Jurkat, Clone E6-1 (cell line): ENCODE measurements at places on chromosomes 11 and 22.

DNA sequence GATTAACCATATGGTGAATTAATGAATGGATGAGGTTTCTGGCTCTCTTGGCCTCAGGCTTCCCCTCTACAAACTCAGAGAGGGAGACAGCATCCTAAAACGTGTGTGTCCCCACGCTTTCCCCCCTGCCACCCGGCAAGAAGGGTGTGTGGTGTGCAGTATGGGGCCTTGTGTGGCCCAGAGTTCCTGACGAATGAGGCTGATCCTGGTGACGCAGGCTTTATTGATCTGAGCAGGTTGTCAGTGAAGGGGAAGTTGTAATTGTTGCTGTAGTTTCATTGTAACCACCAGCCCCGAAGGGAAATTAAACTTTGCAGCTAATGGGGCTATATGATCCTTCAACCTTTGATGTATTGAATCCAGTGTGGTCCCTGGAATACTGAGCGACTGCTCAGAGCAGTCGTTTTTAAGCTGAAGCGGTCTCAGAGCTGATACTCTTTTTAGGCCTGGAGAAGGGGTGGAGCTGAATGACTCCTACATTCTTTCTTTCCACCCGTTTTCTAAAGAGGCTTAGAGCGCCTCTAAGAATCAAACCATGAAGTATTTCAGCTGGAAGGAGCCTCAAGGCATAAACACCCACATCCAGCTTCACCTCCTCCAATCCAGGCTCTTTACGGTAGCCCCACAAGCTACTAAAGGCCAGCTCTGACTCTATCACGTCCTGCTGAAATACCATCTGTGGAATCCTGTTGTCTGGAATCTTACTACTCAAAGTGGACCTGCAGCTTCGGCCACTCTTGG, 284.7 kb downstream of the MIAT start:
- DNase-seq: no peak

GRCh38 chr11:16309226-16309625, 47.1 kb downstream of the SOX6 start:
- DNase-seq: no peak

- no peak for DNase-seq
Measured at GRCh38 chr22:25919452-25919851, 177.5 kb downstream of the MYO18B start.

- DNase-seq: no peak
Measured at GRCh38 chr22:19292458-19293230, 1.1 kb upstream of the CLTCL1 start.

DNA sequence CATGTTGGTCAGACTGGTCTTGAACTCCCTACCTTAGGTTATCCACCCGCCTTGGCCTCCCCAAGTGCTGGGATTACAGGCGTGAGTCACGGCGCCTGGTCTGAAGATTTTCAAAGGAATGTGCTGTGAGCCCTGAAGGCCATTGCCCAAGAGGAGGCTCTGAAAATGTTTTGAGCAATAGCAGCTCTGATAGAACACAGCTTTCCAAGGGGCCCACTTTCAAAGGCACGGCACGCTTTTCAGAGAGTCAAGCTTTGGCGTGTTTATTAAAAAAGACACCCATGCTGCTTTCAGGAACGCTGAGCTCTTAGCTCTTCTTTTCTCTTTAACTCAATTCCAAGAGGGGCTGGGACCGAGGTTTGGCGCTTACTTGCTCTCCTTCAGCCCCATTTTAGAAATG, 73.8 kb upstream of the CDON start:
- no peak for DNase-seq

DNA sequence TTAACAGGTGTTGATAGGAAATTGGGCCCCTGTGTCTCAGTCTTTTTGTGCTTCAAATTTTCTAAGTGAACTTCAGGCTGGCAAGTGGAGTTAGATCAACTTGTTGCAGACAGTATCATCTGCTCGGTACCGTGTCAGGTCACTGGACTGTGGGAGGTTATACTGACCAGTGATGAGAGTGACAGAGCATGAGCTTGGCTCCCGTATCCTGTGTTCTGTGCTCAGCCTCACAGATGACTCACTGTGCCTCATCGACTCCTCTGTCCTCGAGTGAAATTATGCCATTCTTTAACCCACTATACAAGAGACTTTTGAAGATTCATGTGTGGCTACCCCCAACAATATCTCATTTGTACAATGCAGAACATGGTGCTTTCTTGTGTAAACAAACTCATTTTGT, 7.9 kb downstream of the GRAP2 start:
- no peak for DNase-seq

DNA sequence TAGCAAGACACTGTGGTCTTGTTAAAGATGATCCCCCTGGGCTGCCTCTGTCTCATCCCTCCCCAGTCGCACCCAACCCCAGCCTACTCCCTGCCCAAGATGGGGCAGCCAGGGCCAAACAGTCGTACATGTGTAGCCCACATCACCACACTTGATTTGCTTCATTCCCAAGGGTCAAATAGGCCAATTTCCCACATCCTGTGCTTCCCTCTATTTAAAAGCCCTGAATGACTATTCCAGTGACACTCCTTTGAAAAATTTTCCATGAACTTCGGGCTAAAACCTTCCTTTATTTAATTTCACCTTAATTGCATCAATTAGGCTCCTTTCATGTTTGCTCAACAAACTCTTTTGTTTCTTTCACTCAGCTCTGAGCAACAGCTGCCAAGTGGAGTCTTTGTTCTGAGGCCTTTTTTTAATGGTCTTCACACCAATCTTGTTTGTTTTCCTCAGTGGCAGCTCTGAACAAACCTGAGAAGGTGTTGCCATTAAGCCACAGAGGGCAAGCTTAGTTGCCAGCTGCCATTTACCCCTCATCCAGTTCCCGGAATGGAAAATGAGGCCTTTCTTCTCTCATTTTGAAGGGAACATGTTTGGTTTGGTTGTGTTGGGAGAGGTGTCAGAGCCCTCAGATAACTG, 126.9 kb downstream of the APIP start:
- DNase-seq: no peak

- no peak for DNase-seq
Measured at GRCh38 chr11:69344570-69345145, 50.7 kb downstream of the MYEOV start.

- DNase-seq: no peak
Measured at GRCh38 chr22:42691440-42691839, 29.2 kb downstream of the A4GALT start.

GRCh38 chr11:73271936-73272679, at the start of gene P2RY6:
Gene P2RY6 (plus strand): TSS chr11:73272338. CDS start chr11:73296519, 24,181 bp downstream.
- no peak for DNase-seq

DNA sequence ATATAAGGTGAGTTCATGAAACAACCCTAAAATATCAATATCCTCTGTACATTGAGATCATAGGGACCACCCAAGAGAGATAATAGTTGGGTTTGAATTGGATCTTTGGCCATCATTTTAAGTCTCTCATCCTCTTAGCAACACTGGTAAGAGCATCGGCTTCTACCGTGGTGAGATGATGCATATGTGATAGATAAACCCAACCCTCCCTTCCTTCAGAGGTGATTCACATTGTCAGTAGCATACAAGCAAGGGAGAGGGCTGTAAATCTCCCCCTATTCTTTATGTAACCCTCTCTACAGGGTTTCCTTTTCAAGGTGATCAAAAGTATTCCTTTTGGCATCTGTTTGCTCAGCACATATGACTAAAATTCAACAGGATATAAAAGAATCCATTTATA, 102.4 kb upstream of the MTMR2 start:
- DNase-seq: no peak

DNA sequence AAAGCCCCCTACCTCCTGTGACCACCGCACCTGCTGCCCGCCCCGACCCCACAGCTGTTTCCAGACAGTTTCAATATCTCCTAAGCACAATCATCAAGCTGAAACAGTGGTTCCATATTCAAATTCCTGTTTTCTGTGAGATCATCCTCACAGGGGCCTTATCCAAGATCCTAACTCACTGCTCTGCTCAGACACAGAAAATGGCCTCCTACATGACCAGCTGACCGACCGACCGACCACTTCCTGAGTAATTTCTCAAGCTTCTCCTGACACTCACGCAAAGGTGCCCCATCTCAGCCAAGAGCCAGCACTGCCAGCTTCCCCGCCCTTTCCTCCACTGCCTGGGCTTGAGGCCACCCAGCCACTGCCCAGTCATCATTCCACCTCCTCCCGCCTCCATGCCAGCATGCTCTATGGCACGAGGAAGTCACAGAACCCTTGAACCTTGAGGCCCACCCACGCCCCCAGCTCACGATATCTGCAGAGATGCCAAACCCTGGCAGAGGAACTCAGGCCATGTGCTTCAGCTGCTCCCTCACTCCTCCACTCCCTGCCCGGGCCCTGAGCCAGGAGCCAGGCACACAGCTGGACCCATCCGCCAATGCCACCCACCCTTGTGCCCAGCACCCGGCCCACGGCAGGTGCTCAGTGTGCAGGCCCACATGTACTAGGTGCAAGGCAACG, 14.0 kb downstream of the KIAA0930 start:
- no peak for DNase-seq

- DNase-seq: no peak
Measured at GRCh38 chr11:67468456-67468758, 644 bp downstream of the TMEM134 start.

- DNase-seq: no peak
Measured at GRCh38 chr11:2526808-2527381, 82.1 kb downstream of the KCNQ1 start.

DNA sequence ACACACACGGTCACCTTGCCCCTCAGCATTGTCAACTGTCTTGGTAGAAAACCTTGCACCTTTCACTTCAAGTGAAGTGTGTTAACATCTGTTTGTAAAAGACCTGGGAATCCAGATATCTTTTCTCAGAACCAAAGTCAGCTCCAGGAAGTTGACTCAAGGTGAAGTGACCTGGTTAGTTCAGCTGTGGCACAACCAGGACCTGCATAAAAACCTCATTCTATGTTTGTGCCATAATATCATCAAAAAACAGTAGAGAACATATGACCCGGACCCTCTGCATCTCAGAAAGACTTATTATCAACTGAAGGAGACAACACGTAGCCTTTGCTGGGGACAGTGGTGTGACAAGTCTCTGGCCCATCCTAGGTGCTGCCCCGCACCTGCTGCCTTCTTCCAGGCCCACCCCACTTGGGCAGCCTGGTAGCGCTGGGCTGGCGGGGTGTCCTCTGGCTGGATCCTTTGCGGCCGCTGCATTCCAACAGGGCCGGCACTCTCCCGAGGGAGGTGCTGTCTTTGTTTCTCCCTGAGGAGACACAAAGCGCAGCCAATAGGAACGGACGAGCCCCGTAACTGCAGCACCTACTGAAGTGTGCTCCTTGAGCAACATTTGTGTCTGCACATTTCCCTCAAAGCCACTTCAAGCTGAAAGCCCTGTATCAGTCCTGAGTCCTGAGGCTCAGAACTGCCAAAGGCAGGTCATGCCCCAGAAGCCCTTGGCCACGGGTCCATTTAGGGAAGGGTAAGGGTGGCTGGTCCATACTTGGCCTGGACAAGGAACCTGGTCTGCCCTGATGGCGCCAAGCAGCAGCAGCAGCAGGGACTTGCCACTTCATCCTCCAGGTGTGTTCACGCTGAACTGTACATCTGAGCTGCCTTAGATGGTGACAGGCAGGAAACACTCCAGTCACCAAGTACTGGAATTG, 25.2 kb downstream of the LRRC74B start:
- no peak for DNase-seq

- DNase-seq: no peak
Measured at GRCh38 chr11:63683133-63683991, 2.1 kb downstream of the RTN3 start.

GRCh38 chr11:116412118-116412889, 360.5 kb downstream of the BUD13 start:
- DNase-seq: no peak

DNA sequence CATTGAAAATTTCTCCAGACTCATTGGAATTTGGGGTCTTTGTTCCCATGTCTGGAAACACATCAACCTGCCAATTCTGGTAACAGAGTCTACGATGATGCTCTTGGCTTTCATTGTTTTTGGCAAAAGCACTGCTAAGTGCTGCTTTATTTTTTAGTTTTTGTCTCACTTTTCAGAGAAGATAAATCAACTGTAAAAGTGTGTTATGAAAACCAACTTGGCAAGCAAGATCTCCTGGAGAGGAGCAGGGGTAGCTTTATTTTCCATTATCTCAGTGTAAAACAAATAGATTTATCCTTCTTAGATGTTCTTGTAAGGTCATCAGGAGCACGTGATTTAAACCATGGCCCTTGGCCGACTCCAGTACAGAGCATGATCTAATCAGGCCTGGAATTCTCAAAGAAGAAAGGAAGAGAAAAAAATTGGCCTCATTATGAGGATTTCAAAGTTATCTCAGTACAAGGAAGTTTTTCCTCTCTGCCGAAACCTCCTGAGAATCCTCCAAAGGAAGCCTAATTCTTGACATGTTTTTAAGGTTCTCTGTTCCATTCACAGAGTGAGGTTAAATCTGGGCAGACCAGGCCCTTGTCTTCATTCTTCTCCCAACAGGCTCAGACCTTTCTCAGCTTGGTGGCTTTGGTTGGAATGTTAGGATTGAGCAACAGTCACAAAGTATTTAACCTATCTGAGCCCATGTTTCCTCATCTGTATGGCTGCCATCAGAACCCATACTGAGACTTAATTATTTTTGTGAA, 16.4 kb upstream of the PAMR1 start:
- no peak for DNase-seq

- no peak for DNase-seq
Measured at GRCh38 chr22:28817919-28818859, 17.8 kb upstream of the XBP1 start.

- no peak for DNase-seq
Measured at GRCh38 chr11:43979571-43980219, 37.3 kb downstream of the C11orf96 start.

DNA sequence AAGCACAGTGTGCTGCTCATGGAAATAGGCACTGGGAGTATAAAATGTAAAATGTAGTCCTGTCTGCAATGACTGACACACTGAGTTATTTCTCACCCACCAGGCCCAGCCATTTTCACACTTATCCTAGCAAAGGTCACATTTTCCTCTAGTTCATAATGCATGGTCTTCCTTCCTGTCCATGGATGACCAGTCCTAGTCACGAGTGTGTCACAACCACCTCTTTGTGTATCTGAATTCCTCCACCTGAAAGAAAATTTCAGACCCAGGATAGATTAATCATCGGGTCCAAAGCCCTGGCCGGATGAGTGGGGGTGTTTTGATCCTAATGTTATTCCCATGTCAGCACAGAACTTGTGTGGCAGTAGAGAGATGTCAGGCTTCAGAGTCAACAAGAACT, at the start of gene MRGPRX4:
Gene MRGPRX4, plus strand, starts transcription at position 172 of the 400 bp plus-strand sequence. CDS start 420 bp downstream, outside the sequence.
- DNase-seq: no peak

GRCh38 chr11:81036168-81036870, 1595.5 kb upstream of the TENM4 start:
- DNase-seq: no peak

GRCh38 chr11:91673705-91674104, 550.9 kb upstream of the FAT3 start:
- no peak for DNase-seq

DNA sequence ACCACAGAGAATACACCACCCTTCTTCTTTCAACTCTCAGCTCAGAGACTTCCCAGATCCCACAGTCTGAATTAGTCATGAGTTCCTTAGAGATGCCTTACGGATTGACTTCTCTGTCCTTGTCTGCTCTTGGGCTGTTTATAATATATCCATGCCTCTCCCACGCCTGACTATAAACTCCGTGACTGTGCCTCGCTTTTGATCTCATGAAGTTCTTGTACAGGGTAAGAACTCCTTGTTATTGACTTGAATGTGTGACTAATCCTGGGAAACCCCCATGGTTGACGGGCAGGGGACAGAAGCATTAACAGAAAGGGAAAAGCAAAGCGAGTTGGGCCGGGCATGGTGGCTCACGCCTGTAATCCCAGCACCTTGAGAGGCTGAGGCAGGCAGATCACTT, 62.4 kb upstream of the POU2AF1 start:
- DNase-seq: no peak

GRCh38 chr11:64786308-64786707, 8.0 kb upstream of the SF1 start:
- no peak for DNase-seq

- DNase-seq: no peak
Measured at GRCh38 chr22:44247346-44247745, 65.4 kb downstream of the SHISAL1 start.
